ENCODE measurements at places on chromosomes 12 and 14. TPM values are rescaled to one million over a fixed set of nuclear protein-coding genes. Genes with fewer than 3 reads are reported as not detected.
A peak's percentile ranks its signal among the peaks of the same experiment; 100 is the strongest.

DNA sequence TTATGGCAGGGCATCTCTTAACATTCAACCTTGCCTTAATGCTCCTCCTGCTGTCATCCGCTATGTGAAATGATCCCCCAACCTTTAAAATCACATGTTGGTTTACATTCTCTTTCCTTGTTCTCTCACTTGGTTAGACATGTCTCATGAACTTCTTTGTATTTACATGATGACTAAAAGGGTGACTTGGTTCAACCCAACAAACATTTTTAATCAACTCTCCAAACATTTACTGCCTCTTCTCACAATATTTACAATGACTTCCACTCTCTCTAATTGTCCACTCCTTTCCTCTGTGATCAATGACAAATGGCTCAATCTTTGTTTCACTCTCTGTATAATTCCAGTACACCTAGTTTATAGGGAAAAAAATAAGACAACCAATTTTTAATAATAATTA lies 506.1 kb downstream of the NELL2 start:
- DNase-seq = no peak

GRCh38 chr14:21505012-21505553 lies 6.1 kb downstream of the METTL3 start:
- no peak for DNase-seq

GRCh38 chr12:67068204-67068731 lies 200.9 kb upstream of the CAND1 start:
- no peak for DNase-seq

- no peak for DNase-seq
These were observed 89.1 kb upstream of the VASH1 start for GRCh38 chr14:76672123-76672522.

DNA sequence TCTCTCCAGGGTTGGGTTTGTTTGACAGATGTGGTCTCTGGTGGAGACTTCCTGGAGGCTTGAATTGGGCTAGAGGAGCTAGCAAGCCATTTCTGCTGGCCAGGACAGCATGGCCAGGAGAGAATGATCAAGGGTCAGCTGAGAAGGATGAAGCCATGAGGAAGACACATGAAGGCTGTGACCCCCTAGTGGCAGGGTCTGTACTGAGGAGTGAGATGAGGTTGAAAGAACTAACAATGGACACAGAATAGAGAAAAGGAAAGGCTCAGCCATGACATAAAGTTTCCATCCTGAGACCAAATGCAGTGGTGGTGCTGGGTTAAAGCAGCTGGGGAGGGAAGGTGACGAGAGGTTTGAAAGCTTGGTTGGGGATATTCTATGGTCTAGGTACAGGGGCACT lies 89.9 kb downstream of the NT5DC3 start:
- no peak for DNase-seq

- no peak for DNase-seq
These were observed 90.8 kb downstream of the EML1 start for GRCh38 chr14:99883866-99884650.

GRCh38 chr12:87924149-87924548 lies 105.1 kb downstream of the C12orf50 start:
- DNase-seq = no peak

GRCh38 chr12:18567787-18568186 lies 170.0 kb downstream of the PLCZ1 start:
- DNase-seq = no peak

GRCh38 chr14:77590845-77591485 lies 25.5 kb downstream of the SPTLC2 start:
- DNase-seq = no peak

- DNase-seq = no peak
These were observed 40.6 kb upstream of the AEBP2 start for GRCh38 chr12:19398376-19399363.

- no peak for DNase-seq
These were observed 2.5 kb downstream of the PTGDR start for GRCh38 chr14:52269982-52270381.

- peak; percentile 77 for DNase-seq
These were observed 100.9 kb downstream of the EPS8 start for GRCh38 chr12:15688202-15688736.

DNA sequence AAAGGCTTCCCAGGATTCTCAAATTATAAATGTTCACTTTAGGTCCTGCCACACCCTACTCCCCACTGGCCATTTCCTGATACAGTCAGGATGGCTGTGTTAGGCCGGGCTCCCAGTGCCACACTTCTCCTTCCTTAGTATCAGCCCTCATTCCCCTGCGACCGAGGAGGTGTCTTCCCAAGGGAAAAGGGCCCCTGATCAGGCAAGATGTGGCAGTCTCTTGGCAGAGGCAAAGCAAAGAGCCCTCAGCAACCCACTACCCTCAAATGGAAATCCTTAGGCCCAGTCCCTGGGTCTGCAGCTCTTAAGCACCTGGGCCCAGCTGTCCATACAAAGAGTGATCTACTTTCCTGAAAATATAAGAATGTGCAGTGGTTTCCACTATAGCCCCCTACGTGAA lies 96.5 kb upstream of the VASH1 start:
- no peak for DNase-seq

DNA sequence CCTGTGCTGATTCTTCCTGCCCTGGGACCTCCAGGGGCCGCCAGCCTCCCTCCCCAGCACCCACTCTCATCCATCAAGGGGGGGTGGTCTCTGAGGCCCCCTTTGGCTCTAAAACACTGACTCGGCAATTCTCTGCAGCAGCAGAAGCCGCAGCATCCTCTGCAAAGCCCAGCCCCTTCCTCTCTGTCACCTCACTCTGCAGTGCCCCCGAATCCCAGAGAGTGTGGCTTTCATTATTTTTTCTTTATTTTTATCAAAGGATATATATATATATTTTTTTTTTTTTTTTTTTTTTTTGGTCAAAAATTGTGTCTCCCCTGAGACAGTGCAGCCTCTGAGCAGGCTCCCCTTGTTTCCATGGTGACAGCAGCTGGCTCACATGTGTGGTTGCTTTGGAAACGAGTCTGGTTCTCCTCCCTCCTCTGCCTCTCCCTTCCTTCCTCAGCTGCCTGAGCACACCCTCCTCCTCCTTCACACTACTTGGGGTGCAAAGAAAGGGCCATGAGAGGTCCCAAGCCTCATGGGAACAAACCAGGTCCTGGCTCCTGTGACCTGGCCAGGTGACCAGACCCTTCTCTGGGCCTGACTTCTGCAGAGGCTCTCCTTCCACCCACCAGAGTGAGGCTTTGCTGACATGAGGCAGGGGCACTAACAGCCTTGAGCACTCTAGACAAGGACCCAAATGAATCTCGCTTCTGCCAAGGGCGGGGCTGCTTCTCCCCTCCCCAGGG lies 100.5 kb downstream of the LRRC74A start:
- DNase-seq = no peak

GRCh38 chr12:31248337-31248736 lies 77.6 kb downstream of the SINHCAF start:
- DNase-seq = no peak

DNA sequence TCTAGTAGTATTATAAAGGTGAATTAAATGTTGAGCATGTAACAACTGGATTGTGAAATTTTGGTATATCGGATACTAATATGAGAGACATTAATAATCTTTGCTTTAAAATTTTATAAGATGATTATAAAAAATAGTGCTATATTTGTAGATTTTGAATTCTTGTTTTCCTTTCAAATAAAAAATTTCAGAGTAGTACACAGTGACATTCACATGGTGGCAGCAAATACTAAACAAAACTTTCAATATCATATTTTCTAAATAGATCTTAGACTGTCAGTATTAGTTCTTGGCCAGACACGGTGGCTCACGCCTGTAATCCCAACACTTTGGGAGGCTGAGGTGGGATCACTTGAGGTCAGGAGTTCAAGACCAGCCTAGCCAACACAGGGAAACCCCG lies 166.0 kb downstream of the NAV3 start:
- DNase-seq = no peak

DNA sequence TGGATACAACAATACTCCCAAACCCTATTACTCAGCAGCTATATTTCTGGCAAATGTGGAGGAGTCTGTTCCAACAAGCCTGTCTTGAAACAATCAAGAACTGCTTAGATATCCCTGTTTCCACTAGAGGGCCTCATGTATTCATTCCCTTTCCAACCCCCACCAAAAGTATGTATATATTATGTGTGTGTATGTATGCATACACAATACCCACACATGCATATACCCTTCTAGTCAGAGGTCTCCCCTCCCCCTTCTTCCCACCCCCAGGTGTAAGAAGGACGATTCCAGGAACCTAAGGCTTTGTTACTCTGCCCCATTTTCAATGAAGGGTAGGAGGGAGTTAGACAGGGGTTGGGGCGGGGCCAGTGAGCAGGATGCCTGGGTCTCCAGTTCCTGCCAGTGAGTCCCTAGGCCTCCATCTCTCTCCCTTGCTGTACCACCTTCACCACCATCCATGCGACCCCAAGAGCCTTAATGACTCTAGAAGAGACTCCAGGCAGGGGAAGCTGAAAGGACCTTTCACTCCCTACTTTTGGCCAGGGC lies at the start of gene DGKA:
DGKA (plus strand) TSS at position 392 of the 546 bp plus-strand sequence. CDS start 5,342 bp downstream, outside the sequence.
- DNase-seq = no peak

- DNase-seq = no peak
These were observed 375.5 kb downstream of the RAD51B start for GRCh38 chr14:68195126-68195525.

DNA sequence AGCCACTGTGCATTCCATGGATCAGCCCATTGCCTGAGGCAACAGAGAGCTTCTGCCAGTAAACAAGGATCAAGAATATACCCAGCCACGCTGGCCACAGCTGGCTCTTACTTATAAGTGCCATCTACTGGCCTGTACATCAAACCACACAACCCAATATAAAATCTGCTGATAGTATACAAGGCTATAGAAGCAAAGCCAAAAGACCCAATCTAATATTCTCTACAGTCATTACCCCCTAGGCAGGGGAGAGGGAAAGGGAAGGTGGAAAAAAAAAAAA lies 4.4 kb upstream of the FAM186B start:
- no peak for DNase-seq

GRCh38 chr14:105095236-105095805 lies 30.1 kb upstream of the GPR132 start:
- DNase-seq = peak; percentile 38

- DNase-seq = peak; percentile 66
These were observed 37.3 kb upstream of the ATXN2 start for GRCh38 chr12:111636209-111636945.

DNA sequence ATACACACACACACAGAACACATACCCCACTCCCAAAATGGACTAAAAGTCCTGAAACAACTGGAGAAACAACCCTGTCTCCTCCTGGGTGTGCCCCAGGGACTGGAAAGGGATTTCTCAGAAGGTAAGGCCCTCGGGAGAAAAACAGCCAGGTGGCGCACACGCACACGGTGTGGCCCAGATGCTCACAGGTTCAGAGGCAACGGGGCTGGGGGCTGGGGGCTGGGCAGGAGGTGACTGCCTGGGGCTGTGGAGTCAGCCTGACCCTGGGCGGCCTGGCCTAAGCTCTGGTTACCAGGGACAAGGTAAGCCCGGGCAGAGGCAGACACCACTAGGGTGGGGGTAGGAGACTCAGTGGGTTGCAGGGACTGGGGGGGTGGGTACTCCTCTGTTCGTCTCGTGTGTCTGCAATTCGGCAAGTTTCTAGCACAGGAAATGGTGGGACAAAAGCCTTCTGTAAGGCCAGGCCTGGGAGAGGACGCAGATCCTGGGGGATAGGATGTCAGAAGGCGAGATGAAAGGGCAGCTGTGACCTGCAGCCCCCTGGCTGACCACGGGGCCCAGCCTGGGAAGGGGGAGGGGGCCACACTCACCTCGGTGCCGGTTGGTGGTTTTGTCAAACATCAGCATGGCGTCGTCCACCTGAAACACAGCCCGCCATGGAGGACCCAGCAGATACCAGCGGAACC lies 10.4 kb downstream of the MSI1 start:
- DNase-seq = no peak

GRCh38 chr14:36647824-36648753 lies 13.6 kb upstream of the PAX9 start:
- DNase-seq = peak; percentile 67

Gene RPS6KL1
- 5.1 TPM for total RNA-seq

Gene ASCL1
- total RNA-seq = not detected

Gene PPP1R1A
- total RNA-seq = not detected

Gene PLBD1
- total RNA-seq = 49.3 TPM

Gene MYH6
- 3.4 TPM for total RNA-seq

Gene LYZ
- 1,056 TPM for total RNA-seq

Gene LALBA
- not detected for total RNA-seq

Gene BEGAIN
- total RNA-seq = 1.5 TPM

Gene SUSD6
- total RNA-seq = 87.5 TPM

Gene RNF212B
- total RNA-seq = not detected

Gene ETFBKMT
- total RNA-seq = 2.8 TPM

Gene HSPB8
- 70.0 TPM for total RNA-seq

Gene GUCY2C
- not detected for total RNA-seq

Gene RND1
- total RNA-seq = 7.1 TPM
